Osteoblast (primary cell): ENCODE measurements at places on chromosomes 7 and 10. TPM values are rescaled to one million over a fixed set of nuclear protein-coding genes. Genes with fewer than 3 reads are reported as not detected.
A peak's percentile ranks its signal among the peaks of the same experiment; 100 is the strongest.

- no peaks in the 10 kb centered on the region for H3K4me1 ChIP-seq
- peaks cover 6% of the 10 kb centered on the region for H3K27me3 ChIP-seq
- H3K4me3 ChIP-seq: no peak overlapping the region
- H3K36me3 ChIP-seq: no peaks in the 10 kb centered on the region
- no peak overlapping the region for H3K27ac ChIP-seq
Observed at GRCh38 chr7:138164804-138165203, 88.5 kb downstream of the AKR1D1 start.

DNA sequence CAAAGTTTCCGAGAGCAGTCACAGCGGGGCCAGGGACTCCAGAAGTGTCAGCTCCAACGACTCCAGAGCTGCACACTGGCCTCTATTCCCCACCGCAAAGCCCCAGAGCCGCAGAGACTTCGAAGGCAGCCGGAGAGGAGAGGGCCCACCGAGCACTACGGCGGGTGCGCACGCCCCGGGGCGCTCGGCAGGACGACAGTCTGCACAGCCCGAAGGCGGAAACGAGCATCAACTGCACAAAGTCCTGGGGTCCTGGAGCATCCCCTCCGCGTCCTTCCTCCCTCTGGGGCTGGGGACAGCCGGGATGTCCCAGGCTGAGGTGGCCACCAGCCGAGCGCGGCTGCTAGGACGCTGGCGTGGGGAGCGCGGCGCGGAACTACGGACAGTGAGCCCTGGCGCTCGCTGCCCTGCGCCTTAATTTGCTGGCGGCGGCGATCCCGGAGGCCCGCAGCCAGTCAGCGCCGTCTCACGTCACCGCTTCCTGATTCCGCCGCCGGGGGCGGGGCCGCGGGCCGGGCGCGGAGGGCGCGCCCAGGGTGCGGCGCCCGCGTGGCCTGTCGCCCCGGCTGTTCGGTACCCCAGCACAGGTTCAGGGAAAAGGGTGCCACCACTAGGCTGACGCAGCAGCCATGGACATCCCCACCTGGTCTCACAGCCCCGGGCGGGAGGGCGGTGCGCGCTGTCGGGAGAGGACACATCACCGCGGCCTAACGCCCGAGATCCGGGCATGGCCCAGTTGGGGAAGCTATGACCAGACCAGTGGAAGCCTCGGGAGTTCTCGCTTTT is at the start of gene TBX20:
TSS of gene TBX20 (minus strand) at position 391 of the 786 bp plus-strand sequence. CDS start 480 bp downstream, outside the sequence.
- peaks cover 98% of the 10 kb centered on the region for H3K27me3 ChIP-seq
- no peaks in the 10 kb centered on the region for H3K36me3 ChIP-seq
- H3K4me1 ChIP-seq: no peaks in the 10 kb centered on the region
- peak within 1 kb of the TSS; percentile 37 for H3K4me3 ChIP-seq

DNA sequence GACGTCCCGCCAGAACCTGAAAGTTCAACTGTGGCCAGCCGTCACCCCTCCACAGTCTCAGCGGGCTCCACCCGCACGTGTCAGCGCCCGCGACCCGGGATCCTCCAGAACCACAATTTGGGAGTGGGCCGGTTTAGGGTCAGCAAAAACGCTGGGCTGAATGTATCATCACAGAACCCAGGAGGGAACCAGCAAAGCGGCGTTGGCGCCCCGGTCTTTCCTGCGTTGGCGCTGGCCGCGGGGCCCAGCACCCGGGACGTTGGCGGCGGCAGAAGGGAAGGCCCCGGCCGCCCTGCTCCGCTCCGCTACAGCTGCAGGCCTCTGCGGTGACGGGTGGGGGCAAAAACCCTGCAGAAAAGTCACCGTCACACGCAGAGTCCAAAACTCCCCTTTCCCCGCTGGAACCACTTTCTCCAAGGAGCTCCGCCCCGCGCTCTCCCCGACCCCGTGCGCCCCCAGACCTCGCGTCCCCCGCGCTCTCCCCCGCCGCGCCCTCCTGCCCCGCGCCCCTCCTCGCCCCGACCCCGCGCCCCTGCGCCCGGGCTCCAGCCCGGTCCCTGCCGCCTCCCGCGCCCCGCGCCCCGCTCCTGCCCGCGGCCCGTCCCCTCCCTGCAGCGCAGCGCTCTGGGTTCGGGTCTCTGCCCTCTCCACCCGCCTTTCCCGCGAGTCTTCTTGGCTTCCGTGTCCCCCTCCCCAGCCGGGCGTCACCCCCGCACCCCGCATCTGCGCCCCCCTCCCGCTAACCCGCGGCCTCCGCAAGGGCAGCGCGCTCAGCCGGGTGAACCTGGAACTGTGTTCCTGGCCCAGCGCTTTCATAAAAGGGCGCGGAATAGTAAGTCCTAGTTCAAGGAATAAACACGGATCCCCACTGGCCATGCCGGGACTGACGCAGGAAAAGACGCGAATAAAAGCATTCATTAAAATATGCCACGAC is 24.0 kb upstream of the RNF32 start:
- H3K4me1 ChIP-seq: no peaks in the 10 kb centered on the region
- no peak overlapping the region for H3K27ac ChIP-seq
- H3K4me3 ChIP-seq: peak overlapping the region; percentile 30
- peaks cover 22% of the 10 kb centered on the region for H3K27me3 ChIP-seq

DNA sequence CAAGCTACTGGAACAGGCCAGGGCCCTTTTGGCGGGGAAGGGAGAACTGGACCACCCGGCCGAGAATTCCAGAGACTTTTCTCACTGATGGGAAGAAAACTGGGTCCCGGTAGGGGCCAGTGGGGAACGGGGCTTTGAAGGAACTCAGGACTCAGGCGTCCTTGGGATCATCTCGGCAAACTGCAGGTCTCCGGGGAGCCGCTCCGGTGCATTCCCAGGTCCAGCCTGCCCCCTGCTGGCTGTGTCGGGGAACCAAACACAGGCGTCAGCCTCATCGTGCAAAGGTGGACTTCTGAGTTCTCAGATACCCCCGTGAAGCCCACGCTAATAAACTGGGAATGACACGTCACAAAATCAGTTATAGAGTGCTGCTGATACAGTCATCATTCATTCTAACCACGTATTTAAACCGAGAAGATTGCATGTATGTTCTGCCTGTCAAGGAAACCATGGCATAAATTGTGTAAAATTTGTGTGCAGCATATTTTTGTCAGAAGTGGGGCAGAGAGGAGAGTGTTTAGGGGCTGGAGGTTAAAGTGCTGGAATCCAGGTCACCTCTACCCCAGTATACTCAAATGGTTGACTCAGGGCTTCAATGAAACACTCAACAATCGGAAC is 76.1 kb upstream of the CPXM2 start:
- H3K4me1 ChIP-seq: no peaks in the 10 kb centered on the region
- no peak overlapping the region for H3K27ac ChIP-seq
- no peak overlapping the region for H3K4me3 ChIP-seq
- H3K27me3 ChIP-seq: peaks cover 21% of the 10 kb centered on the region
- peak; percentile 96 for DNase-seq

- peak; percentile 51 for DNase-seq
- no peak overlapping the region for H3K4me3 ChIP-seq
- peaks cover 18% of the 10 kb centered on the region for H3K27me3 ChIP-seq
- no peak overlapping the region for H3K27ac ChIP-seq
- H3K4me1 ChIP-seq: peaks cover 18% of the 10 kb centered on the region
Observed at GRCh38 chr7:74029991-74030415, 2.0 kb downstream of the ELN start.

DNA sequence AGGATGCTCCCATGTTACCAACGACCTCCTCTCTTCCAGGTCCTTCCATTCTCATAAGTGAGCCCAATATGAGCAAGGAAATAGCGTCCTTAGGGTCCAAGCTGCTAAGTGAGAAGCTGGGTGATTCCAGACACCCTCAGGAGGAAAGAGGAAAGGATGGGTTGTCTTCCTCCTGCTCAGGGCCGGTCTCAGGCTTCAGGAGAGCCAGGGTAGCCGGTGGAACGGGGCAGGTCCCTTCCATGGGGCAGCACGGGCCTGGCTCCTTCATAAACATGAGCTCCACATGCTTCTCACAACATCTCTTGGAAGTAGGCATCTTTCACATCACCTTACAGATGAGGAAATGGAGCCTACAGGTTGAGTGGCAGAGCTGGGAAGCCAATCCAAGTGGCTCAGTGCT is 12.7 kb downstream of the SLIT1 start:
- H3K27ac ChIP-seq: no peak overlapping the region
- DNase-seq: no peak

- H3K27me3 ChIP-seq: no peaks in the 10 kb centered on the region
- no peak overlapping the region for H3K27ac ChIP-seq
- DNase-seq: peak; percentile 86
- peaks cover 13% of the 10 kb centered on the region for H3K4me1 ChIP-seq
Observed at GRCh38 chr7:5550831-5551230, 127.2 kb upstream of the TNRC18 start.

DNA sequence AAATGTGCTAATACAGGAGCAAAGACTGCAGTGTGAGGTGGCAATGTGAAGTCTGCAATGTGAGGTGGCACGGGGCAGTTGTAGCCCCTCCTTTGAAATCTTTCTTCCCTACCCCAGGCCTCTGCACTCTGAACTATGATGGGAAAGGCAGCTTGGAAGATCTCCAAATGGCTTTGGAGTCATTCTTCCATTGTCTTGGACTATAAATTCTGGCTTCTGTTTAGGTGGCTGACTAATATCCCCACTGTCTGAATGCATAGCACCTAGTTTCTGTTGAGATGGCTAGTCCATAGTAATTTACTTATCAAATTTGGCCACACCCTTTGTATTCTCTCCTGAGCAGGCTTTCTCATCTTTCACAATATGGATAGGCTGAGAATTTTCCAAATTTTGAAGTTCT is 175.0 kb downstream of the CFTR start:
- no peak for DNase-seq
- no peak overlapping the region for H3K27ac ChIP-seq
- no peak overlapping the region for H3K4me3 ChIP-seq

DNA sequence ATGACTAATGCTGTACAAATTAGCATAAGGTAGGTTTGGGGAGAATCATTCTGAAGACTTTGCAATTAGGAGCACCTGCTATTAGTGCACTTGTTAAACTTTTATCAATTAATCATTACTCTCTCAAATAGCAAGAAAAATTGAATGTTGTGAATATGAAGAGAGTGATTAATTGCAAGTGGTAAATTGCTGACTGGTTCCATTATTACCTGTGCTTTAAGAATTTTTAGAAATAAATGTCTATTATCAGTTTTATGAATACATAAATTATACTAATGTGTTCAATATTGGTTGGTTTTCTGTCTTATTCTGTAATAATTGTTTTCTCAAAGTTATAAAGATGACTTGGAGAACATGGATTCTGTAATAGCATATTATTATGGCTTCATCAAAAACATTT is 47.3 kb upstream of the TMEM26 start:
- H3K36me3 ChIP-seq: no peaks in the 10 kb centered on the region
- DNase-seq: no peak
- no peak overlapping the region for H3K4me3 ChIP-seq
- peaks cover 3% of the 10 kb centered on the region for H3K4me1 ChIP-seq
- H3K27ac ChIP-seq: no peak overlapping the region

GRCh38 chr7:96993094-96993865 is 12.1 kb upstream of the DLX6 start:
- H3K27me3 ChIP-seq: no peaks in the 10 kb centered on the region
- H3K4me3 ChIP-seq: no peak overlapping the region
- no peaks in the 10 kb centered on the region for H3K4me1 ChIP-seq
- no peaks in the 10 kb centered on the region for H3K36me3 ChIP-seq
- no peak overlapping the region for H3K27ac ChIP-seq
- DNase-seq: no peak

IKZF1 gene
- under 0.01 TPM in 1 of 2 replicates, not detected in the other for total RNA-seq

CHRM2 gene
- under 0.01 and 1.2 TPM in 2 replicates for total RNA-seq

VIPR2 gene
- not detected in 2 replicates for total RNA-seq

PIP gene
- not detected in 2 replicates for total RNA-seq

C7orf33 gene
- not detected in 2 replicates for total RNA-seq

HOGA1 gene
- total RNA-seq: 1.4 and 2.7 TPM in 2 replicates

ASAH2 gene
- total RNA-seq: 0.36 and 0.59 TPM in 2 replicates
